IMR-90 (cell line): ENCODE measurements at places on chromosomes 7 and 10. TPM values are rescaled to one million over a fixed set of nuclear protein-coding genes. Genes with fewer than 3 reads are reported as not detected.
A peak's percentile ranks its signal among the peaks of the same experiment; 100 is the strongest.

DNA sequence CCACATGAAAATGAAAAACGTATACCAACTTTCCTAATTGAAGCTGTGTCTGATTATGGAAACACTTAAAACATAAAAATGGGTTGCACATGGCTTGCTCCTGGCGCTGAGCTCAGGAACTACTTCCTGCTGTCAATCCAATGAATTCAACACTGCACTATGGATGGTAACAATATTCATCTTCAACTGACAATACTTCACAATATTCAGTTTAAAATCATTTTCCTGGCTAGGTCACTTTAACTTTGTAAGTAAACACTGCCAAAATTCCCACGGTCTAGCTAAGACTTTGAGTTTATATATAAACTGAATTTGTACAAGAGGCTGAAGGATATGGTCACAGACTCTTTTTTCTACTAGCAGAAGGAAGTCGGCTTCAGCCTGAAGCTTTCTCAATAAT is 556.9 kb downstream of the TNS3 start:
- no peak for DNase-seq

DNA sequence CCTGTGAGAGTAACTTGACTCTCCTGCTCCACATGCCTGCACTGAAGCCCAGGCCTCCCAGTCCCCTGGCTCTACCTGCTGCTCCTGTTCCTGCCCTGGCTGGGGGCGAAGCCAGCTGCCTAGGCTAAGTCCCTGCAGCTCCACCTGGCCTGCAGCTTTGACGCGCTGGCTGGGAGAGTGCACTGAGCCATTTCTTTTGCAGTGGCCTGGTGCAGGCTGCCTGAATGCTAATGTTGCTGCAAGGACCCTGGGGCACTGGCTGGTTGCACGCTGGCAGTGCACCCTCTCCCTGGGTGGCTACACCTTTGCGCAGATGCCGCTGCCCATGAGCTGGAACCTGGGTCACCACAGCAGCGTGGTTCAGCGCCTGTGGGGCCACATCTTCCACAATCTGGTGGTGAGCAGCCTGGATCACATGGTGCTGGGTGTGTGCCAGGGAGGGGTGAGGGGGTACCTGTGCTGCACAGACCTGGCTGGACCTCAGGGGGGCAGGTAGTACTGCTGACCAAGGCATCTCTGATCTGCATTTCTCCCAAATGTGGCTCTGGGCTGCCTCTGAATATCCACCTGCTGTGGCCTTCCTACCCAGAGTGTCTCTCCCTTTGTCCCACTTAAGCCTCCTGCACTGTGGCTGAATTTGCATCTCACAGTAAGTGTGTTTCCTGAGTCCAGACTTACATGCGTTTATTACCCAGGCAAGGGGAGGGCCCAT is 20.0 kb downstream of the IMPDH1 start:
- DNase-seq = no peak

GRCh38 chr7:81416659-81417058 is 353.2 kb downstream of the HGF start:
- DNase-seq = no peak

GRCh38 chr10:45249978-45250693 is 65.3 kb downstream of the OR13A1 start:
- DNase-seq = peak; percentile 52

- no peak for DNase-seq
Measured at GRCh38 chr7:36854652-36855051, 130.4 kb upstream of the AOAH start.

TMEM140 gene
- 0.28 and 0.72 TPM in 2 replicates for total RNA-seq

GRCh38 chr7:77348371-77348813 is 67.8 kb downstream of the GSAP start:
- DNase-seq = peak; percentile 82

KLF14 gene
- not detected in 2 replicates for total RNA-seq

GRCh38 chr7:105794741-105795729 is 81.4 kb downstream of the ATXN7L1 start:
- peak; percentile 84 for DNase-seq

GRID1 gene
- total RNA-seq = not detected in 2 replicates

DNA sequence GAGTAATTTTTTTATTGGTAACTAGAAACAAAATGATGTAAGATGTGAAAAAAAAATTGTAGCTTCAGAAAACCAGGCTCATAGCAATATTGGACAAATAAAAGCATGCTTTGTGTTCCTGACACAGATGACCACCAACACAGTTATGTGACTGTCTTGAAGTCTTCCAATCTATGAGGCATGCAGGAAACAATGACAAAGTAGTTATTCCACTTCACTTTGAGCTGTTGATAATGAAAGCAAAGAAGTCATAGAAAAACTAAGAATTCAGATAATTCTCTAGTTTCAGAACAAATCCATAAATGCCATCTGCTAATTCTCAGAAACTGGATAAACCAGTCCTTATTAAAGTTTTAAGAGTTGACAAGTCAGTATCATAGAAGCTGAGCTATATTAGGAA is 378.4 kb upstream of the SEMA3D start:
- DNase-seq = peak; percentile 12

TFR2 gene
- under 0.01 and 0.18 TPM in 2 replicates for total RNA-seq

DNA sequence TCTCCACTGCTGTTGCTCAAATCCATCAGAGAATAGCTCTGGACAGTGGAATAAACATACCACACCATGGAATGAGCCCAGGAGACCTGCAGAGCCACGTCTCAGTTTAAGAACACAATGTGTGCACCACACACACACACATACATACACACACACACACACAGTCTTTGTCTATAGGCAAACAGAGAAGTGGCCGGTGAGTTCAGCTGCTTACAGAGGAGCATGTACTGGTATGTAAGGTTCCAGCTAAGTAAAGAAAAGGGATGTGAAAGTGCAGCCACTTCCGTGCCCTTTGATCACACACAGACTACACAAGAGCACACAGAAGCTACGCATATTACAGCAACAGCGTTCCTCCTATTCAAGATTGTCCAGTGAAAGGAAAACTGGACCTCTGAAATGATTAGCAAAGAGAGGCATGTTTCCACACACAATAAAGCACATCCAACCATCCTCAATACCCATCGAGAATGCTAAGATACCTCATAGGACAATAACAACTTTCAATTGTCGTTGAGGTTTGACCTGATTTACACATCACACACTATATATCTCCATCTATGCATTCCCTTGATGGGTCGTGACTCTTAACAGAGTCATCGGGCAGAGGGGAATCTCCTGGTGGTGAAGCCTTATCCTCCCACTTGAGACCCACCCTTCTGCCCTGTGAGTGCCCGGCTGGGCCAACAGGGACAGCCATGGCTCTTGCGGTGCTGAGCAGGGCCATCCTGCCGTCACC is 23.6 kb downstream of the SLC35B4 start:
- DNase-seq = no peak

DNA sequence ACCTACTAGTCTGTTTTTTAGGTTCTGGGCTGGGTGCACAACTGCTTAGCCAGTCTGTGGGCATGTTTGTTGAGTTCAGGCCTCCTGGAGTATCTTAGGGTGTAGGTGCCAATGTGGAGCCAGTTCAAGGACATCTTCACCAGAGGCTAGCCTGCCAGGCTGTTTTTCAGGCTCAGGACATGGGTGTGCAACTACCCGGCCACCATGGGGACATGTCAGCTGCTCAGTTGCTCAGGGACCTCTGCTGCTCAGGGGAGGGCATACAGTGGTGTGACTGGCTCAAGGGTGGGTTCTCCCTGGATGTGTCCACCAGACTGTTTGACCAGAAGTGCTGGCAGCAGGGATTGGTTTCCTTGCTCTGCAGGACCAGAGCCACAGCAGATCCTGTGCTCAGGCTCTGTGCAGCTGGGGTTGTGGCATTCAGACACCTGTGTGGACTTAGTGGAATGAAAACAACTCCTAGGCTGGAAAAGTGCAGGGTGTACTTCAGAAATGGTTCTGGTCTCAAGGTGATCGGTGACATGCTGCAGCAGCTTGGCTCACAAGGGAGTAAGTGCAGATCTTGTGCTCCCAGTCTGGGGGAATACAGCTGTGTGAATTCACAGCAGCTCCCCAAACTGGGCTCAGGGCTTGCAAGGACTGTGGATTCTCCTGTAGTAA is 44.8 kb downstream of the PALS2 start:
- no peak for DNase-seq

DNA sequence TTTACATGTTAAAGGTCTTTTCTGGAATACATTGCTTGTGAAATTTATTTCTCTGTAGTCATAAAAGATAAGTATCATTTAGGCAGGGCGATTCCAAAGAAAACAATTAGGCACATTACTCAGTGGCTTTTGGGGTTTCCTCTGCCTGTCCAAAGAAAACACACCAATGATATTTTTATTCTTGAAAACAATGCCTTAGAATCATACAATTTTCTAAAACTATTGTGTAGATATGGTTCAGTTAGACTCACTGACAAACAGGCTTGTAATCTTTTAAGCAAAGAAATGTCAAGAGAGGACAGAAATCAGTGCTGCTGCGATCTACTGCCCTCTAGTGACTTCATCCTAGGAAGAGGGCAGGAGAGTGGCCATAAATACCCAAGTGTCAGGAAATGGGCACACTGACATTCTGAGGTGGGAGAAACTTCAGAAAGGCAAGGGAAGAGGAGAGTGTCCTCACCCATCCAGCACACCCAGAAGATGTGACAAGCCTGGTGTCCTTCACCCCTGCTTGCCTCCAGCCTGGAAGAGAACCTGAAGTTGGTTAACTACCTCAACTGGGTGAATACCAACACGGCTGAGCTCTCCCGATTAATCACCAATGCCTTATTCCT is 120.5 kb downstream of the GALNT11 start:
- DNase-seq = peak; percentile 71

- DNase-seq = no peak
Measured at GRCh38 chr10:68103261-68103878, 5.9 kb upstream of the MYPN start.

OPN4 gene
- total RNA-seq = not detected in 2 replicates

PLXDC2 gene
- 5.0 and 6.1 TPM in 2 replicates for total RNA-seq

LBX1 gene
- total RNA-seq = not detected in 2 replicates

RELN gene
- 19.4 and 23.7 TPM in 2 replicates for total RNA-seq

DNA sequence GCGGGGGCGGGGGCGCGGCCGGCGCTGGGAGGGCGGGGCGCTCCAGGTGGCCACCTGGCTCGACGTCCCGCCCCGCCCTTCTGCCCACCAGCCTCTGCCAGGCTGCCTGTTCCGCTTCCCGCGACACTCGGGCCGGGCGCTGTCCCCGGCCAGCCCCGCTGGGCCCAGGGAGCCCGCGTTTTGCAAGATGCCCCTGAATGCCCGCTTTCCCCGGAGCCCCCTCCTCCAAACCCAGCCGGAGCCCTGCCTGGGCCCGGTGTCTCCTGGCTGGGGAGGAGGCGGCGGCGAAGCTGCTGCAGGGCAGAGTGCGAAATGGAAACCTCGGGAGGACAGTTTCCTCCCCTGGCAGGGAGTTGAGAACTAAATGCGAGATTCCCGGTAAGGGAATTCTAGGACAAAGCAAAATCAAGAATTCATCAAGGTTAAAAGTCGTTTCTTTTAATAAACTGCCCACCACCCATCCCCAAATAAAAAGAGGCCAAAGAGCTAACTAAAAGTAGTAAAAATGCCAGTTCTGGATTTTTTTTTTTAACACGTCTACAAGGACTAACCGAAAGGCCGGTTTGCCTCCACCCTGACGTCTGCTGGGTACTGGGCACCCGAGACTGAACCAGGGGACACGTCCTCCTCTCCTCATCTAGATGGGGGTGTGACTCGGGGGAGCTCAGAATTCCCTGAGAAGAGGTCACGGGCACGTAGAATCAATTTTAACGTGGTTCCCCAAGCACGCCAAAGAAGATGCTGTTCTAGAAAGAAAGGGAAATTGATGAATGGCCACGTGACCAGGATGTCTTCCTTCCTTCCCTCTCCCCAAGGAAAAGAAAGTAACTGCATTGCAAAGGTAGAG is 200.4 kb upstream of the NFE2L3 start:
- DNase-seq = no peak

GRCh38 chr10:95742962-95743535 is 12.9 kb upstream of the ENTPD1 start:
- no peak for DNase-seq

DHTKD1 gene
- total RNA-seq = 20.3 and 27.8 TPM in 2 replicates
